ENCODE measurements at places on chromosomes 6 and 20. TPM values are rescaled to one million over a fixed set of nuclear protein-coding genes. Genes with fewer than 3 reads are reported as not detected.

DNA sequence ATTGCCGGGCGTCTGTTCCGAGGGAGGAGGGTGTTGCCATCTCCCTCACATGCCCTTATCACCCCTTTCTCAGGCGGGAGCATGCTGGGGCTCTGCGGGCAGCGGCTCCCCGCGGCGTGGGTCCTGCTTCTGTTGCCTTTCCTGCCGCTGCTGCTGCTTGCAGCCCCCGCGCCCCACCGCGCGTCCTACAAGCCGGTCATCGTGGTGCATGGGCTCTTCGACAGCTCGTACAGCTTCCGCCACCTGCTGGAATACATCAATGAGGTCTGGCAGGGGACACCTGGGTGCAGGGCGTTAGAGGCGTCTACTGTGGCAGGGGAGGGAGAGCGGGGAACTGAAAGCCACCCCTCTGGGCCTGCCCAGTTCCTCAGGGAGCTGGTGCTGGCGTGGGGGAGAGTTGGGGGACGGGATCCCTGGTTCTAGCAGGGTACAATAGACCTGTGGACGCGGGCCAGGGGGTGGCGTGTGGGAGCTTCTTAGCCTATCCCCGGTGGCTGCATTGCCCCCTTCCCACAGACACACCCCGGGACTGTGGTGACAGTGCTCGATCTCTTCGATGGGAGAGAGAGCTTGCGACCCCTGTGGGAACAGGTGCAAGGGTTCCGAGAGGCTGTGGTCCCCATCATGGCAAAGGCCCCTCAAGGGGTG is 697 bp downstream of the PPT2 start:
- DNase-seq: peak; percentile 91

DNA sequence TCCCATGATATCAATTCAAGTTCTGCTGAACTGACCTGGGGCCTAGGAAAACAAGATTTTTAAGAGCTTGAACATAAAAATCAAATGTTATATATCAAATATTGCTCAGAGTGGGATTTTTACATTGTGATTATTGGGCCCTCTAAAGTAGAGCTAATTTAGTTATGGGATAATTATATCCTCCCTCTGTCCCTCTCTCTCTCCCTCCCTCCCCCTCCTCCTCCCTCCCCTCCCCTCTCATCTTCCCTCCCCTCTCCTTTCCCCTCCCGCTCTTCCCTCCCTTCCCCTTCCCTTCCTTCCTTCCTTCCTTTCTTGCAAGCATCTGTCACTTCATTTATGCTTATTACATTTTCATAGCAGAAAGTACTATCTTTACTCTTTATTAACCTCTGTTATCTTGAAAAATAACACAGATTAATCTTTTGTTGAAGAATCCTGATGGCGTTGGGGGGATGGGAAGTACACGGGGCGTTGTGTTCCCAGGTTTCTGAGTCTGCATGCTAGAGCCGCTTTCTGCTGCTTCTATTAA is 32.8 kb downstream of the KIF25 start:
- DNase-seq: no peak

- no peak for DNase-seq
These were observed 13.1 kb upstream of the APMAP start for GRCh38 chr20:25005661-25006060.

Gene TRAM2
- total RNA-seq: 24.1 TPM
